Lower leg skin (tissue), 4 donors: ENCODE measurements at places on chromosomes 12 and 14.

GRCh38 chr14:69535230-69535848 lies 39.3 kb downstream of the CCDC177 start:
- no peak for DNase-seq

- no peak for DNase-seq
Observed at GRCh38 chr12:96208801-96209549, 14.8 kb downstream of the ELK3 start.

- DNase-seq = no peak
Observed at GRCh38 chr12:1644534-1645438, 15.8 kb downstream of the WNT5B start.

DNA sequence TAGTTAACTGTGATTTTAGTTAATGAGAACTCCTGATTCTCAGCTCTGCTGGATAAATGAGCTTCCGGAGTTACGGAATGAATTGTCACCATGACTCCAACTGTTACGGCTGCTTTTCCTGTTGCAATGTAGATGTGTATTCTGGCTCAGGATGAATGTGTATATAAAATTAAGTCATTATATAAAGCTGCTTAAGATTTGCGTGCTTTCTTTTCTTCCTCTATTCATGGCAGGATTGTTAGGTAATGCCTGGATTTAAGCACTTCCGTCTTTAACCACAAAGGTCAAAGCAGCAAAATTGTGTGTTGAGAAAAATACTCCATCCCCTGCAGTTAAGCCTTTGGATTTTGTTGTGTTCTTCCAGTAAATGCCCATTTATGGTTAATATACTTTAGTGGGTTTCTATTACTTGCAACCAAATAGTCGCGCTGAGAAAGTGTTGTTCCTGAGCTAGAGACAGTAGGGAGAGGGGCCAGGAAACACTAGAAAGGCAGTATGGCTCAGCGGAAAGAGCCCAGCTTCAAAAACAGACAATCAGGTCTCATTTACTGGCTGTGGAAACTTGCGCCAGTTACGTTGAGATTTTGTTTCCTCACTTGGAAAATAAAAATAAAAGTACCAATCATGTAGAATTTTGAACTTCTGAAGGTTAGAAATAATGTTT lies 9.4 kb upstream of the CCDC175 start:
- no peak for DNase-seq

GRCh38 chr12:503111-503761 lies 43.5 kb downstream of the B4GALNT3 start:
- peak; percentile 48 for DNase-seq

DNA sequence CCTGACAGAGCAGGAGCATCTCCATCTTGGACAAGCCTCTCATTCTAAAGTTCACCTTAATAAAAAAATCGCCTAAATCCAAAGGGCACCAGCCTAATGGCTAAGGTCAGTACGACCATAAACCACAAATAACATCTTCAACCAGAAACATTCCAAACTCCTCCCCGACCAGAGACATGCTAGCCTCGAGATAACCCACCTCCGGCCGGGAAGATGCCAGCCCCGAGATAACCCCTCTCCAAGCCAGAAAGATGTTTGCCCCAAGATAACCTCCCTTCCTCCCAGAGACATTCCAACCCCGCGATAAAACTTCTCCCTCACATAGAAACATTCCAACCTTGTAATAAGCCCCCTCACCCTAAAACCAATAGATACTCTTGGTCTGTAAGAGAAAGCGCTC lies 86.8 kb upstream of the PKP2 start:
- DNase-seq = no peak

DNA sequence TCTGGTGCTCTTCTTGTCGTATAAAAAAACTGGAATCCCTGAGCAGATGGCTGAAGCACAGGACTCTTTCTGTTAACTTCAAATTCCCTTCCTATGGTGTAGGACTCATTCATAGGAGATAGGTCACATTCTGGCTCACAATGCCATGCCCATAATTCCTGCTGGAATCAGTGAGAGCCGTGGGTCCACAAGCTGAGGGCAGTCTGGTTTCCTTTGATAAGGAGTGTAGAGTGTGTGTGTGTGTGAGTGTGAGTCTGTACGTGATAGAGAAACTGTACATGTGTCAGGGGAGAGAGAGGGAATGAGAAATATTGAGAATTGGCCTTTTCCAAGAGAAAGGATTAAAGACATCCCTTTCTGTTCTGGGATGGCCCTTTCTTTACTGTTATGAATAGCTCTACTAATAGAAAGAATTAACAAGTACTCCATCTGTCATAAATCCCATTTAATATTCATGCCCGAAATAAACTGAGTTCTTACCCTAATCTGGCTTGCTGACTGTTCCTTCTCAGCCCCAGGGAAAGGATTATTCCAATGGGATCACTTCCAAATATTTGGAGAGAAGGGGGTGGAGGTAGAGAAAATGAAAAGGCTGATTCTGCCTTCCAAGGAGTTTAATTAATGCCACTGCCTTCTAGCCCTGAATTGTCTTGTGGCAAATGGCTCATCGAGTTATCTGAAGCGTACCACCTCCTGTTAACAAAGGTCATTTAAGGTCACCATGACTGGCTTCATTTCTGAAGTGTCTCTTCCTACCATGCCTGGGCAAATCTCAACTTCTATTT lies 79.0 kb downstream of the TMX1 start:
- no peak for DNase-seq
